ENCODE measurements at places on chromosomes 2 and 18.

DNA sequence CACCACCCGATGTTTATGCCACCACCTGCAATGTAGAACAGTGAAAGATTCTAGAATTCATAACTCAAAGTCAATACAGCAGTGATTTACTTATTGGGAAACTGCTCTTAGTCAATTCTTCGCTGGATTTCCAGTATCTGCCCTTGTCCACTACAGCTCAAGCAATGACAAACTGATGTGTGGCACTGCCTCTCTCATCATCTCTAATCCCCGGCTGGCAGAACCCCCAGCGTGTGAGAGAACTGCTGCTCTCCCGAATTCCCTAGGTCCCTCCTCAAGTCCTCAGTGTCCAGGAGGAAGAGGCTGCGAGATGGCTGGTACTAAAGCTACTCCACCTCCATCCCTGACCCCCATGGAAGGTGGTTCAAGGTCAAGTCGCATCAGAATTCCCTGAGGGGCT, 1.6 kb downstream of the TXNL4A start:
- DNase-seq: peak; percentile 18

GRCh38 chr2:45834372-45834771, 182.9 kb downstream of the PRKCE start:
- DNase-seq: no peak

GRCh38 chr2:233063269-233063975, 3.3 kb downstream of the INPP5D start:
- no peak for DNase-seq

GRCh38 chr2:23528171-23528570, 143.2 kb downstream of the KLHL29 start:
- no peak for DNase-seq

GRCh38 chr2:170500104-170500503, 215.0 kb upstream of the SP5 start:
- no peak for DNase-seq

GRCh38 chr2:75539955-75540716, 20.6 kb downstream of the EVA1A start:
- DNase-seq: no peak

GRCh38 chr2:29368659-29369040, 253.4 kb downstream of the CLIP4 start:
- no peak for DNase-seq

GRCh38 chr2:37780387-37780676, 108.9 kb upstream of the CDC42EP3 start:
- no peak for DNase-seq

- no peak for DNase-seq
Measured at GRCh38 chr2:16034975-16035746, 94.8 kb downstream of the MYCN start.

- no peak for DNase-seq
Measured at GRCh38 chr2:211049321-211050018, 493.1 kb downstream of the CPS1 start.

GRCh38 chr2:237966250-237966564, 607 bp upstream of the UBE2F start:
- no peak for DNase-seq

GRCh38 chr2:43131890-43132682, 94.3 kb downstream of the ZFP36L2 start:
- DNase-seq: no peak

GRCh38 chr2:943821-944220, 6.8 kb upstream of the SNTG2 start:
- no peak for DNase-seq

DNA sequence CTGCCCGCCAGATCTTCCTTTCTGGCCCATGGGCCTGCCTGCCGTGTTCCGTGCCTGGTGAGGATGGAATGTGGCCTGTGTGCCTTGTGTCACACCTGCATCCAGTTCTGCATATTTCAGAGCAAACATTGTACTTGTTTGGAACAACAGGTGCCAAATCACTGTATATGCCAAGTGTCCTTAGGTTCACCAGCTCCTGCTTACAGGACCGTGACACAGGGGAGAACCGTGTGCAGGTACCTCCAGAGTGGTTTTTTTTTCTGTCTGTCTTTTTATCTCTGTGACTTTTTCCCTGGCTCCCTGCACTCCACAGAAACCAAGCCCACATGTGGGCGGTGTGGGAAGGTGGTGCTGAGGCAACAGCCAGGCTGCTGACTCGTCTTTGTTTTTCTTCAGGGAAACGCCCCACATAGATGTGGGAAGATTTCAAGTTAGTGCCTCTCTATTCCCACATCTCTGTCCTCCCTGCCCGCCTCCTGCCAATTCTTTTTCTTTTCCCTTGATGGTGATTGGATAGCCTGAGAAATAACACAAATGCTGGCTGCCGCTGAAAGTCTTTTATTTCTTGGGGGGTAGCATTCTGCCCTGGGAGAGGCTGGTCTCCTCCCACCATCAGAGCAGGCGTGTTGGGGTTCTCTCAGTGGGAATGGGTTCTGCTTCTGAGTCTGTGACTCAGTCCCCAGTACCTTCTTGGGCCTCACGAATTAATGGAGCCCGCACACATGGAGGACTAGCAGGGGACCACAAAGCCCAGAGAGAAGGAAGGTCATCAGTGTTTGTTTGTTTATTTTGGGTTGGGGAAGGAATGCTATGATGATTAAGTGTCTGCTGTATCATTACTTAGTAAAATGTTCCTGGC, 21.4 kb downstream of the GRHL1 start:
- DNase-seq: no peak
